ENCODE measurements at places on chromosomes 4 and X. TPM values are rescaled to one million over a fixed set of nuclear protein-coding genes. Genes with fewer than 3 reads are reported as not detected.

Gene LINC00632
- polyA plus RNA-seq = not detected

Gene ATP2B3
- polyA plus RNA-seq = not detected

Gene STK26
- polyA plus RNA-seq = 22.2 TPM

Gene DOCK11
- polyA plus RNA-seq = 34.8 TPM

Gene HPGD
- polyA plus RNA-seq = 1.3 TPM

Gene S100G
- polyA plus RNA-seq = not detected

Gene SPANXN4
- not detected for polyA plus RNA-seq

Gene UGT2A1
- polyA plus RNA-seq = not detected

Gene CLCN5
- polyA plus RNA-seq = 4.2 TPM

Gene CXCL11
- polyA plus RNA-seq = 0.36 TPM
